Activated CD4-positive, CD25-positive, alpha-beta regulatory T cell treated with anti-CD3 and anti-CD28 coated beads, Interleukin-2, amount 50 U/mL, for 24 hours (primary cell): ENCODE measurements at places on chromosomes 13 and 19.

- peak; percentile 41 for ATAC-seq
These were observed 7.9 kb downstream of the SPATA13 start for GRCh38 chr13:24168392-24168750.

DNA sequence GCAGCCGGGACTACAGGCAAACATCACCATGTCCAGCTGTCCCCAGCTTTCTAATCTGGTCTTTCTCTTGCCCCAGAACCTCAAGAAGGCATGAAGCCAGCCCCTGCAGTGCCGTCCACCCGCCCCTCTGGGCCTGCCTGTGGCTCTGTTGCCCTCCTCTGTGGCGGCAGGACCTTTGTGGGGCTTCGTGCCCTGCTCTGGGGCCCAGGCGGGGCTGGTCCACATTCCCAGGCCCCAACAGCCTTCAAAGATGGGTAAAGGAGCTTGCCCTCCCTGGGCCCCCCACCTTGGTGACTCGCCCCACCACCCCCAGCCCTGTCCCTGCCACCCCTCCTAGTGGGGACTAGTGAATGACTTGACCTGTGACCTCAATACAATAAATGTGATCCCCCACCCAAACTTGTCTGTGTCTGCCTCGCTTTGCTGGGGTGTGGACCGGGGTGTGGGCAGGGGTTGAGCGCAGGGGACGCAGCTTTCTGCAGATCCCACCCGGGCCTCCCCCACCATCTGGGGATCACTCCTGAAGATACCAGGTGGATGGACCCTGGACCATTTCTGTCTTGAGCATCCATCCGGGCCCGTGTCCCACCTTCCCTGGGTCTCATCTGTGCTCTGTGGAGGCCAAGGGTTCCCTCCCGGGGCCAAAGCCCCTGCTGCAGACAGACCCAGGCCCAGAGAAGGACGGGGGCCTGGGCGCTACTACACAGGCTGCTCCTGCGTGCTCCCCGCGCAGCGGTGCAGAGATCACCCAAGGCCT lies 15.3 kb downstream of the PRKCSH start:
- no peak for ATAC-seq

GRCh38 chr19:6828306-6828697 lies 55.8 kb downstream of the VAV1 start:
- ATAC-seq = no peak

DNA sequence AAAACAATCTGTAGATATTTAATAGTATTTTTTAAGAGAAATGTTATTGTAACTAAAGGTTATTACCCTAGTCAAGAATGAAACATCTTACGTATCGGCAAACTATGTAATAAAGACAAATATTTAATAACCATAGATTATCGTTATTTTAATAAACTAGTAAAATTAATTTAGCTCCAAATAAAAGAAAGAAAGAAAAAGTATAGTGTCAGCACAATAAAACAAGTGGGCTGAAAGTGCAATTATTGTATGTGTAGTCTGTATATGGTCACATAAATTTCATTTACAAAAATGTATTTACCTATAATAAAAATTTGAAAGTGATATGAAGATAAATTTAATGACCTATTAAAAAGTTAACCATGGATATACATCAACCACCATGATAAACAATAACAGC lies 1258.4 kb upstream of the MIR17HG start:
- ATAC-seq = no peak

GRCh38 chr19:19655641-19656343 lies 7.7 kb downstream of the ATP13A1 start:
- ATAC-seq = no peak

DNA sequence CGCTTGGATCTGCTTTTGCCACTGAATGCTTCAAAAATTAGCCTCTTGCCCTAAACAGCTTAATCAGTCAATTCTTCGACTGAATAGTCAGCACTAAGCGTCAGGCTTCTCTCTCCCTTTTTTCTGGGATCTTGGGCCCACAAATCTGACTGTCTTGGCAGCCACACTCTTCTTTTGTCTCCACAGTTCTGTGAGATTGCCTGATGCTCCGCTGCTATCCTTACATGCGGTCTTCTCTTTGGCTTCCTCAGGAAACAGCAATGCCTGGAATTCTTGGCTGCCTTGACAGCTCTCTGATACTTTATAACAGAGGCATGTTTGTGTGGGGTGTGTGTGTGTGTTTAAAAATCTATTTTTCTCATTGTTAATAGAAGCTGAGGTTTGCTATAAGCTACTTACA lies 32.6 kb downstream of the ERCC5 start:
- no peak for ATAC-seq

DNA sequence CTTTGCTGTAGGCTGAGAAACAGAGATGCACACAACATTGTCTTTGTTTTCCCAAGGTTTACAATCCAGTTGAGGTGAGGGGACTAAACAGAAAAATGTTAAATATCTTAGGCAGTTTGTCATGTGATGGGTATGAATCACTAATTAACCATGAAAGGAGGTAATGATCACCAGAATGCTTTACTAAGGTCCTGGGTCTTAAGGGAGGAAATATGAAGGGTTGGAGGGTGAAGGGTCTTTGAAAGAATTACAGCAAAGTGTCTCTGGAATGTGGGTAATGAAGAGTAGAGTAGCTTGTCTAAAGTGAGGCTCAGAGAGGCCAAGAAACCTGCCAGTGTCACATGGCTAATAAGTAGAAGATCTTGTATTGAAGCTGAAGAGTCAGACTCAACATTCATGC lies 19.0 kb downstream of the BIVM start:
- ATAC-seq = no peak

GRCh38 chr13:60970736-60971135 lies 444.9 kb downstream of the PCDH20 start:
- no peak for ATAC-seq

- no peak for ATAC-seq
These were observed 2775.0 kb downstream of the PCDH9 start for GRCh38 chr13:64455124-64455523.

DNA sequence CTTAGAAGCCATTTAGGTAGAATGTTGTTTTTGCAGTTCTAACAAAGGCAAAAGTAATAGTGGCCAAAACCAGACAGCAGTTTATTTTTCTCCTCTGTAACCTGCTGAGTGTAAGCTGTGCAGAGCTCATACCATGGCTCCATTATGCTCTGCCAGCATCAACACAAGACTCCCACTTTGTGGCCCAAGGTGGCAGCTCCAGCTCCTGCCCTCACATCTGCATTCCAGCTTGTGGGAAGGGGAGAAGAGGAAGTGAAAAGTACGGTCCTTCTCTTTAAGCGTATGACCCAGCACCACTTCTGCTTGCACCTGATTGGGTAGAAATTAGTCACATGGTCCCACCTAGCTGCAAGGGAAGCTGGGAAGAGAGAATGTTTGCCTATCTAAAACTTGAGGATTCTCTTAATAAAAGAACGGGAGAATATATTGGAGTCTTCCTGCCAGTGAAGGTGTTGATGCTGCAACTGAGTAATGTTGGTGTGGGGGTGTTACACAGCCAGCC lies 19.2 kb downstream of the ADGRE1 start:
- no peak for ATAC-seq

- no peak for ATAC-seq
These were observed 678 bp downstream of the GARIN5B start for GRCh38 chr19:55362174-55362989.

DNA sequence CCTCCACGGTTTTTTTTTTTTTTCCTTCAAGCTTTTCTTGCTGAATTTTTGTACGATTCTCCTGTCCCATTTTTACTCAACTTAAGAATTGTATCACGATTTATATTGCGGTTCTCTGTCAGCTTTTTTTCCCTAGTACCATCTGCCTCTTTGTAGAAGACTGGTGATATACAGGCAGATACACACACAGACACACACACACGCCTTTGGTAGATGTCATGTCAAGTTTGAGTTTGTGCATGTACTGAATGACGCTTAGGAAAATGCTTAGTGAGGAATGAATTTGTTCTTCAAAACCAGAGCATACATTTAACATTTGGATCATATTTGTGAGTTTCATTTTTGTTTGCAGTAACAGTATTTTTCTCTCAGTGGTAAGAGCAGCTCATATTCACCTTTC lies 82.0 kb upstream of the MBNL2 start:
- ATAC-seq = no peak

DNA sequence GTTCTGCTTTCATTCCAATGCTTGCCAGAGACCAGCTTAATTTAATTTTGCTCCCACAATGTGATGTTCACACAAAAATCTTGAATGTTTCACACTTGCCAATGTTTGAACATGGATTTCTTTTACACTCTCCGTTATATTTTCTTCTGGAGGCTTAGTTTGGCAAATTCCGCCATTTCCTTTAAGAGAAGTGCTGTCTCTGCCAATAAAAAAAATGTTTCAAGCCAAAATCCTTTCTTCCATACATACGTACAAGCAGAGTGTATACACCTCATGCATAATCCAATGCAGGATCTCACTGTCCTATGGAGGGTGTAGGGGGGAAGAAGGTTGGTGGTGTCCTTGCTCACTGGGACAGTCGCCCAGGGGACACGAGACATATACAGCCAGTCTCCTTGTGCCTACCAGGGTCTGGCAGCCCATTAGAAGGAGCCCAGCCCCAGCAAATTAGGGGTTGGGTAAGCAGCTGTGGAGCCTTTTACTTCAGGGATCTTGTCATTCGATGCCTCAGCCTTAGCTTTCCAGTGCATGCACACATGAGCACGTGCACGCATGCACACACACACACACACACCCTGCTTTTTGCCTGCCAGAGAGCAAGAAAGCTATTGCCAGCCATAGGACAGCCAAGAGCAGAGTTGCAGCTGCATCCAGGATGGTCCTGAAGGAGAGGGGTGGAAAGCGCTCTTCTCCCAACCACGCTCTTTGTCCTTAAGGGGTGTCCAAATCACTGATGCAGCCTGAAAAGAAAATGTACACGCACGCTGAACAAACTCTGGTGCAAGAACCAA lies 208.3 kb downstream of the FOXO1 start:
- no peak for ATAC-seq

DNA sequence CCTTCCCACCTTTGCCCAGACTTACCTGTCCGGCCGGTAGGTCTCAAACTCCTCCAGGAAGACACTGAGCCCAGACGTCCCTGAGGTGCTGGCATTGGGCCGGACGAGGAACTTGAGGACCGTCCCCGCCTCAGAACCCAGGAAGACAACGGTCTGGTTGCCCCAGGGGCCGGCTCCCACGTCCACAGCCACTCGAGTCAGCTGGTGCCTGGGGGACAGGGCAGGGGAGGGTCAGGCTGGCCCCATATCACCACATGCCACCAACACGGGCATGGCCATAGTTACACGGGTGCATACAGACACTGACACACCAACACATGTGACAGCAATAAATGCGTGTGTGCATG lies 8.4 kb upstream of the LRG1 start:
- no peak for ATAC-seq

DNA sequence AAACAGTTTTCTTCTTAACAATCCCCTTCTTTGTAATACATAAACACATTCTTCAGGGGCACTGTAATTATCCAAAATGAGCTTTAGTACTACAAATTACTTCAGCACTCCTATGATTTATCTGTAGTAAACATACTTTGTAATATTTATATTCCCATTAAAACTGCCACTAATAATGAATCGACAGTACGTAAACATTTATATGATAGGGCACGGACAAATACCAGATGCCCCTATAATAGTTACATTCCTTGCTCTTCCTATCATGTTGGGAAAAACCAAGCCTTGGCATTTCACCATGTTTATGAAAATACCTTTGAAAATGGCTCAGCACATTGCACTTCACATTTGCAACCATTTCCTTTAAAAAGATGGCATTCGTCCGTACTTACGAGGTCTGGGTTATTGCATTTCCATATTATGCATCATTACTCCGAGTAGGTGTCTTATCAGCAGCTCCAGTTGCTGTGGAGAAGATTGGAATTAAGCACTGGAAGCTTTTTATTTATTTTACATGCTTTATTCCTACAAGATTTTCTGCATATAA lies 1043.4 kb downstream of the DIAPH3 start:
- no peak for ATAC-seq

DNA sequence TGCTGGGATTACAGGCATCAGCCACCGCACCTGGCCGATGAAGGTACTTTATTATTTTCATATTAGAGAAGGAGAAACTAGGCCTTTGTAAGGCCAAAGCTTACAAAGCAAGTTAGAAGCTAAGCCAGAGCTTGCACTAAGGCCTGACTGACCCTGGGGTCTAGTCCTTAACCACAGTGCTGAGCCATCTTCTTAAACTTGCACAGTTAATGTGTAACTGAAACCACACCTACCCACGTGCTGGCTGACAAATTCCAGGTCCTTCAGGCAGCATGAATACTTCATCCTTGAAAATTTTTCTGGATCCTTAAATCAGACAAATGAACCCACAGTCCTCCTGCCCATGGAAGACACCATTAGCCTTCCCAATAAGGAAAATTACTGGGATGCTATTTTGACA lies 880.6 kb downstream of the UQCRFS1 start:
- no peak for ATAC-seq

DNA sequence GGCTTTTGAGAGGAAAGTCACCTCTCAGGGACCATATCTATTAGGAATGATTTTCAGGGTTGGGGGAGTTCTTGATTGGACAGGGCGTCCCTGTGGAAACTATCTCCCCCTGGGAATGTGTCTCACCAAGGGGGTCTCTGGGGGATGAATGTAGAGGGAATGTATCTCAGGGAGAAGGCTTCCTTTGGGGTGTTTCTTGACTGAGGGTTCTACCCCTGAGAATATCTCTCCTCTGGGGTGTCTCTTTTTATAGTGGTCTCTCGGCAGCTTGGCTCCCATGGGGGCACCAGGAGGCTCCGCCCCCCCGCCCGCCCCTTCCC lies 1.0 kb downstream of the RTBDN start:
- no peak for ATAC-seq

DNA sequence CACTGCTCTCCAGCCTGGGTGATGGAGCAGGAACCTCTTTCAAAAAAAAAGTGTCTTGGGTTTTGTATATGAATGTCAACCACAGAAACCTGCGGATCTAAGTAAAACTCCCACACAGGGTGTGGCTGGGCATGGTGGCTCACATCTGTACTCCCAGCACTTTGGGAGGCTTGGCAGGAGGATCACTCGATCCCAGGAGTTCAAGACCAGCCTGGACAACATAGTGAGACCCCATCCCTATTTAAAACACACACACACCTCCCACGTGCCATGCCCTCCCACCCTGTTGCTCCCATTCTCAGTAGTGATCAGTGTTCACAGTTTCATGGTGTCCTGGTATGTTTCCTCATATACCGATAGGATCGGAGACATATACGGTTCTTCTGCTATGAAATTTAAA lies 9.2 kb downstream of the TMED1 start:
- no peak for ATAC-seq

- no peak for ATAC-seq
These were observed 96.8 kb downstream of the ATP8A2 start for GRCh38 chr13:25468325-25469168.

- ATAC-seq = no peak
These were observed 2.8 kb downstream of the GRIN2D start for GRCh38 chr19:48396016-48396823.

- peak; percentile 46 for ATAC-seq
These were observed at the start of gene RGS9BP for GRCh38 chr19:32675720-32676185. TSS of gene RGS9BP (plus strand) at chr19:32675848. CDS start at chr19:32676264, 416 bp downstream.

- ATAC-seq = no peak
These were observed 56.0 kb upstream of the DOCK9 start for GRCh38 chr13:99033814-99034213.

- no peak for ATAC-seq
These were observed 41.9 kb downstream of the CERS4 start for GRCh38 chr19:8251025-8251472.

GRCh38 chr19:12665671-12666264 lies 774 bp downstream of the MAN2B1 start:
- peak; percentile 9 for ATAC-seq

- ATAC-seq = no peak
These were observed 1054.4 kb upstream of the SPRY2 start for GRCh38 chr13:81395368-81395767.
